Stimulated activated CD4-positive, alpha-beta T cell treated with anti-CD3 and anti-CD28 coated beads, Interleukin-1b, Interleukin-23, amount 100 ng/mL, for 1 hour (primary cell): ENCODE measurements at places on chromosomes 2 and 18.

DNA sequence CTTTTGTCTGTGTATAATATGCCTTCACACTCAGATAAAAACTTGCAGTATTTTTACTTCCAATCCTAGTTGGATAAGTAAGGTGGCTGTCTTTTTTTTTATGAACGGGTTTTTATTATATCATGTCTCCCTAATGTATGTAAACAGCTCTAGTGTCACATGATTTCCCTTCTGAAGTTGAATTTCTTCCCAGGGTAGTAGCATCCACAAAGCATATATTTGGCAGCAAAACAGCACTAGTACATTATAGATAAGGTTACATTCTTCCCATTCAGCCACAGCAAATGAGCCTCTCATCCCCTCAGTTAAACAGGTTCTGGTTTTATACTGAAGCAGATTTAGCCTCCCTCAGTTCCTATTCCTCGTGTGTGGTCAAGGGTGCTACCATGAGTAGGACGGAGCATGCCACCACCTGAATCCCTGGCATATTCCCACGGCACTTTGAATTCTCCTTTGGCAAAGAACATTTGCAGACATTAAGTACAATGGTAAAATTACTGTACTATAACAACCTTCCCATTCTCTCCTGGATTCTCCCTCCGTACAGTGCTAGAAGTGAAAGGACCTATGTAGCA is 15.4 kb upstream of the DTNA start:
- no peak for DNase-seq

DNA sequence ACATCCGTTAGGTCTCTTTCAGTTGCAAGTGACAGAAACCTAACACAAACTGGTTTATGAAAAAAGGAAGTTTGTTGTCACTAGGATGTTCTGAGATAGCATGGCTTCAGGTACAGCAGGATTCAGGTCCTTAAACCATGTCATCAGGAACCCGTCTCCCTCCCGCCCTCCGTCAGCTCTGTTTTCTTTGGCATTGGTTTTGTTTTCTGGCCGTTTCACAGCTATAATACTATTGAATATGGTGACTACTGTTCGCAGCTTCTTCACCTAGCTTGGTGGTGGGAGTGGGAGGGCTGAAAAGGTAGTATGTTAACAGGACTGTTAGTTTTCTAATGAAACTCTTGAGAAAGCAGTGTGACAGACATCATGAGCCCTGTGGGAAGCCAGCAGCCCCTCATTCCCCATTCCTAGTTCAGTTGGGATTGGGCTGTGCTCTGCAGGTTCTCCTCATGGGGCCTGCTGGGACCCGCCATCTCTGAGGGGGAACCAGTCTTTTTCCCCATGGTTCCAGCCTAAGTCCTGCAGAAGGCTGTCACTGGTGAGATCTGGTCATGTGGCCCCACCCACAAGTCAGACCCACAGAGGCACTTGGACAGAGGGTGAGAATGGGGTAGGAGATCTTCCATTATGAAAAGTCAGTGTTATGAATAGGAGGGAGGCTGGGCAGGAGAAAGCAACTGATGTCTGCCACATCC is 12.1 kb downstream of the PTMA start:
- DNase-seq: no peak

- no peak for DNase-seq
These were observed 15.9 kb upstream of the TXNDC2 start for GRCh38 chr18:9869715-9870430.

DNA sequence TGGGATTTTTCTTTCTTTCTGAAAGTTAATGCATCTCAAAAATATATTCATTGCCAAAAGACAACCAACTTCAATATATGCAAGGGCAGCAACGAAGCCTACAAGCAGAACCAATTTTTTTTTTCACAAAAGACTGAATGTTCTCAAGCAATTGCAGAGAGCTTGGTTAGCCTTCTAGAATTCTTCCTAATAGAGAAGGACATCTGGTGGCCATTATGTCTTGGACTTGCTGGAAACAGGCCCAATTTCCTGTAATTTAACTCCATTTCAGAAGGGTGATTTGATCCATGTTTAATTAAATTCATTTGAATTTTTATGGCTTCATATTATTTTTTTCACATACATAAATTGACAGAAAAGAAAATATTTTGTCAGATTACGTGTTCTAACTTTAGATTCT is 208.0 kb downstream of the TPGS2 start:
- no peak for DNase-seq

DNA sequence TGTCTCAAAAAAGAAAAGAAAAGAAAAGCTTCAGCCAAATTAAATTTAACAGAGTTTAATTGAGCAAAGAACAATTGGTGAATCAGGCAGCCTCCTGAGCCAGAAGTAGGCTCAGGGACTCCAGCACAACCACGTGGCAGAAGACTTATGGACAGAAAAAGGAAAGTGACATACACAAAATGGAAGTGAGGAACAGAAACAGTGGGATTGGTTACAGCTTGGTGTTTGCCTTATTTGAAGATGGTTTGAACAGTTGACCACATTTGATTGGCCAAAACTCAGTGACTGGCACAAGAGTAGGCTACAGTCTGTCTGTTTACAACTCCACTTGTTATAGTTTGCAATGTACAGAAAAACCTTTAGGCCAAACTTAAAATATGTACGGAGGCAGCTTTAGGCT is 83.1 kb downstream of the SOCS6 start:
- DNase-seq: no peak

DNA sequence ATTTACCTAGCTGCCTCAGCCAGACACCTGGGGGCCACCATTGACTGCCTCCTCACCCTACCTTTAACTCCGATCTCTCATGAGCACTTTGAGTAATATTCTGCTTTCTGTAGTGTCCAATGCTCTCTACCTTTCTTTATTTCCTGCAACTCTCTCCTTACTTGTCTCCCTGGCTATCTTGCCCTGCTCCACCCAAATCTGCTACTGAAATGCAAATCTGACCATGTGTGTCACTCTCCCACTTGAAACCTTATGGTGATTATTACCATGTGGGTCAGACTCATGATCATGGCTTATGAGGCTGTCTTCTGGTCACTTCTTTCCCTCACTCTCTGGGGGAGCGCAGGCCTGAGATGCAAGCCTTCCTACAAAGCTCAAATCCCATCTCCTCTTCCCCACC is 83.3 kb downstream of the INSIG2 start:
- DNase-seq: no peak

DNA sequence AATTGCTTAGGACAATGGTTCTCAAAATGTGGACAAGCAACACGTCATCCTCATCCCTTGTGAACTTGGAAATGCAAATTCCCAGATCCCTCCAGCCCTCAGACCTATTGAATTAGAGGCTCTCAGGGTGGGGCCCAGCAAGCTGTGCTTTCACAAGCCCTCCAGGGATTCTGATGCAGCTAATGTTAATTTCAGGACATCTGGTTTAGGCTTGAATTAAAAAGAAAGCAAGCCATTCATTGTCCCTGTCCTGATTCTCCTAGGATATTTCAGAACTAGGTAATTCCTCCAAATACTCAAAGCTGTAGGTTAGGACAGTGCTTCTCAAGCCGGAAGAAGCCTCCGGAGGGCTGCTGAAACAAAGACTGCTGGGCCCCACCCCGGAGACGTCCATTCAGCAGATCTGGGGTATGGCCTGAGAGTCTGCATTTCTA is 26.0 kb upstream of the GLI2 start:
- no peak for DNase-seq

- DNase-seq: no peak
These were observed 230.9 kb downstream of the RBM43 start for GRCh38 chr2:151030663-151031230.

- DNase-seq: no peak
These were observed 252.4 kb upstream of the SLC39A10 start for GRCh38 chr2:195404651-195405050.

- DNase-seq: no peak
These were observed 59.9 kb upstream of the TANK start for GRCh38 chr2:161100211-161100895.

- no peak for DNase-seq
These were observed 17.6 kb upstream of the CD28 start for GRCh38 chr2:203688798-203689197.

GRCh38 chr2:135664623-135665068 is 77.0 kb upstream of the UBXN4 start:
- no peak for DNase-seq

DNA sequence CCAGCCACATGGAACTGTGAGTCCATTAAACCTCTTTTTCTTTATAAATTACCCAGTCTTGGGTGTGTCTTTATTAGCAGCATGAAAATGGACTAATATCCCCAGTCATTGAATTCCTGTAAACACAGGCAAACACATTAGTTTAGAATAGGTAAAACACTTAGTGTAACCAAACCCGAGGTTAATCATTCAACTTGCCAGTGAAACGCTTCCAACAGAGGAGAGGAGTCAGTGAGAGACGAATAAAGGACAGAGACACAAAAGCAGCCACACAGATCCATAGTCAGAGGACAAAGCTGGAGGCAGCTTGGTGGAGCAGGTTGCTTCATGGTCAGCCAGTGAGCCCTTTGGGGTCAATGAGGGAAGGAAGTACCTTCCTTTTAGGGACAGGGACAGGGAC is 348.1 kb downstream of the TGIF1 start:
- no peak for DNase-seq

- no peak for DNase-seq
These were observed 57.3 kb downstream of the TMEFF2 start for GRCh38 chr2:192137451-192137850.

GRCh38 chr2:1307670-1308069 is 105.6 kb upstream of the TPO start:
- DNase-seq: no peak

GRCh38 chr2:103945083-103945482 is 908.8 kb upstream of the POU3F3 start:
- DNase-seq: no peak

GRCh38 chr2:40118622-40119021 is 333.3 kb downstream of the SLC8A1 start:
- no peak for DNase-seq

DNA sequence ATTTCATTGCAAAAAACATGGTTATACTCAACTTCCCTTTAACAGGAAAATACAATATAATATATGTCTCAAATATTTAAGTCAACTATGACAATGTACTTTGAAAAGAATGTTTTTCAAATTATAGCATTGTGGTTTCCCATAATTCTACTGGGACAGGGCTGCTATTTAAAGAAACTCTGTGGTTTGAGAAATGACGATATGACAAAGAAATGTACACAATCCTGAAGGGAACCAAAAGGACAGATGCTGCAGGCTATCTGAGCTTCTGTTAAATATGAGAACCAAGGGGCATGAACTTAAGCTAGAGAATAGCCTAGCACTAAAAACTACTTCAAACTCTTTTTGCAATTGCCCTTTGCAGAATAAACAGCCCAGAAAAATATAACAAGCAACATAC is 415.9 kb downstream of the GRB14 start:
- no peak for DNase-seq

GRCh38 chr2:10372203-10372861 is 69.6 kb downstream of the HPCAL1 start:
- no peak for DNase-seq
